ENCODE measurements at places on chromosomes 16 and 17.

DNA sequence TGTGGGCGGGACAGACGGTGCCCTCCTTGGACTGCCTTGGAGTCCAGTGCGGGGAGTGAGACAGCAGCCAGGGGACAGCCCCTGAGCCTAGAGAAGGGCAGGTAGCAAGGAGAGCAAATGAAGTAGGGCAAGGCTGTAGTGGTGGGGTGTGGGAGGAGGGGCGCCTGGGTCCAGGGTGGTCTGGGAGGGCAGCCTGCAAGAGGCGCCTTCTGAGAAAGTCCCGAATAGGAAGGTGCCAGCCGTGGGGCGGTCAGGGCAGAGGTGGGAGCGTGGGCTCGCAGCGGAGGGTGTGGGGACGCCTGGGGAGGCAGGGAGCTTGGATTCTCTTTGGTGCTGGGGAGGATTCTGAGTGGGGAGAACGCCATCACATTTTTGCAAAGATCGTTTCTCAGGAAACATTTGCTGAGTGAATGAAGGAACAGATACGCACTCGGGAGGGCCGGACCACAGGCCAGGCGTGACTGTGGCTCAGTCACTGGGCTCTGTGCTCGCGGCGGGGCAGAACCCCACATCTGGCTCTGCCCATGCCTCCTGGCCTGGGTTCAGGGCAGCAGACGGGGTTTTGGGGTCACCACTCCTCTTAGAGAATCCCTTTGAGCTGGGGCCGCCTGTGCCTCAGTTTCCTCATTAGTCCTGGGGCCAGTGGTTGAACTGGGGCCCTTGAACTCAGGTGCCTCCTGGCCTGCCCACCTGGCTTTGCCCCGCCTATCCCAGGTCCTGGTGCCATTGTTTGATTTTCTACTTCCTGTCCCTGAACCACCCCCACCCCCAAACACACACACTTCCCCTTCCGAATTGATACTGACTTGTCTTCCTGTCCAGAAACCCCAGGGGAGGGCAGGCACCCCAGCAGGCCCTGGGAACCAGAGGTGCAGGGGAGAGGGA, 4.2 kb downstream of the SNN start:
- no peak for DNase-seq

GRCh38 chr17:10071141-10071540, 127.3 kb downstream of the GAS7 start:
- no peak for DNase-seq

GRCh38 chr16:62568926-62569325, 532.7 kb upstream of the CDH8 start:
- DNase-seq, result no peak

- DNase-seq, result no peak
Measured at GRCh38 chr17:41513168-41513547, 5.5 kb downstream of the KRT15 start.

DNA sequence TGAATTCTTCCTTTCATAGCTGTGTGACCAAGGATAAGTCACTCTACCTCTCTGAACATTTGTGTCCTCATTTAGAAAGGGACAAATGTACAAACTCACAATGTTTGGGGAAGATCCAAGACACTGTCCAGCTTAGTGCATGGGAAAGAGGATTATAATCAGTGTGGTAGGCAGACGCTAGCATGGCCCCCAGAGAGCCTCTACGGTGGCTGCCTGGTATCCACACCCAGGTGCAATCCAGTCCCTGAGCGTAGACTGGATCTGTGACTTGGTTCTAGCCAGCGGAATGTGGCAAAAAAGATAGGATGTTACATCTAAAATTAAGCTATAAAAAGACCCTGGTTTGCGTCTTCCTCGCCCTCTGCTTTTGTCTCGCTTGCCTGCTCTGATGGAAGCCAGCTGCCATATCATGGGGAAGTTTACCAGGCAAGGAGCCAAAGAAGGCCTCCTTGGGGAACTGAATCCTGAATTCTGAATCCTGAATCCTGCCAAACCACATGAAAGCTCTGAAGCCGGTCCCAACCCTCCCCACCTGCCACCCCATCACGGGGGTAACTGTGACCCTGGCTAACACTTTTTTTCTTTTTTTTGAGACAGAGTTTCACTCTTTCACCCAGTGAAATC, 51.7 kb downstream of the PLXDC1 start:
- DNase-seq, result no peak

DNA sequence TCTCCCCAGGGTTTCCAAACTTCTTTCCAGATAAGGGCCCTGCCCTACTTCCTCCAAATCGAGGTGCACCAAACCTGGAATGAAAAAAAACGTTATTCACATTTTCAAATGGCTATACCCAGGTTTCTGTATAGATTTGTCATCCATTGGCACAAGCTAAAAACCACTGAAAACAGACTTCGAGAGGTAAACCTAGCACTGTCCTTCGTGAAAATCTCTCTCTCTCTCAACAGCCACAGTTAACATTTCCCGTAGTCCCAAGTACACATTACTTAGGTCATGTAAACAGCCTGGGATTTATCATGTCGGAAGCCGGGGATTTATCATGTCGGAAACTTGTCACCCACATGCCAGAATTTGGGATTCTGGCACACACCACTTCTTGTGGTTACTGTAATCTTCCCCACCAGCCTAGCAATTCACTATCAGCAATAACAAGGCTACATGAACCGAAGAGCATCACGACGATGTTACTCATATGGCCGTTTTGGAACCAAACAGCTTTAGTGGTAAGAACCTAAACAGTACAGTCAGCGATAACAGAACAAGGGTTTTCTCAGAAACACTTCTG, 1.2 kb downstream of the DDX5 start:
- DNase-seq, result no peak

GRCh38 chr16:14384745-14385144, 245.3 kb downstream of the PARN start:
- DNase-seq, result no peak

DNA sequence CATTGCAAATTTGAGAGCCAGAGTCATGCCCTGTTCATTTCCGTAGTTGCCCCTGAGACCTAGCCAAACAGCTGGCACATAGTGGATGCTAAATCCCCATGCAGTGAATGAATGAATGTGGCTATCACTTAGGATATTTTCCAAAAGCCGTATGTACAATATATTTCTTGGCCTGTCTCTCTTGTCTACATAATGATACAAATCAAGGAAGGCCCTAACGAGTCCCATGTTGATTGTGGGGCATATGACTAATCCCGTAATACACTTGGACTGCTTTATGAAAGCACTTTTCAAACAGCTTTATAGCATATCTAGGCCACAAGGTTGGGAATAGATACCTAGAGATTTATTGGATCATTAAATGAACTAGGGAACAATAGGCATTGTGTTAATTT, 478.0 kb downstream of the SLC39A11 start:
- DNase-seq, result no peak

GRCh38 chr17:8255499-8255898, 6.4 kb downstream of the PFAS start:
- DNase-seq, result no peak

DNA sequence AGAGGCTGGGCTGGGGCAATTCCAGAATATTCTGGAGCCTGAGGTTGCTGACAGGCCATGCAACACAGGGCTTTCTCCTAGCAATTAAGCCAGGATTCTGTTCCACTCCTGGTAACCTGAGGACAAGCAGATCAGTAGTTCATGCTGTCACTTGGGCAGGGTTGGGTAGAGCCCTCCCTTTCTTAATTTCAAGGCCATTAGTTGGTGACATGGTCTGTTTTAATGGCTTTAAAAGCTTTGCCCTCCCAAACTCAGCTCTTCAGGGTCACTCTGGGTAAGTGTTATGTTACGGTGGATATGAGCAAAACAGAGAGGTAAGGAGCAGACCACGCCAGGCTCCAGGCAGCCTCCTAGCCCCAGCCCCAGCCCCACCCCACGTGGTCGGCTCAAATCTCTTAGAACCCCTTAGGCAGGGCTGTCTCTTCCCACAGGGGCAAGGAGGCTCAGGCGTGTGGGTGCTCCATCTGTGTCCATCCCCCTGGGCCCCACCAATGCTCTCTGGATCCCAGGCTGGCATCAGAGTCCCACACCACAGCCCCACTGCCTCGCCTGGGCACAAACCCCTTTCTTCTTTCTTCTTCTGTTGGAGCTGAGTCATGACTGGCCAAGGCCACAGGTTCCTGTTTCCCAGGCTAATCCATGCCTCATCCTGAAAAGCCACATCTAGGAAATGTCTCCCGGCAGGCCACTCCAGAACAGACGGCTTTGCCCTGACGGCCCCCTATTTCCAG, 27.5 kb downstream of the CEP295NL start:
- DNase-seq, result no peak

DNA sequence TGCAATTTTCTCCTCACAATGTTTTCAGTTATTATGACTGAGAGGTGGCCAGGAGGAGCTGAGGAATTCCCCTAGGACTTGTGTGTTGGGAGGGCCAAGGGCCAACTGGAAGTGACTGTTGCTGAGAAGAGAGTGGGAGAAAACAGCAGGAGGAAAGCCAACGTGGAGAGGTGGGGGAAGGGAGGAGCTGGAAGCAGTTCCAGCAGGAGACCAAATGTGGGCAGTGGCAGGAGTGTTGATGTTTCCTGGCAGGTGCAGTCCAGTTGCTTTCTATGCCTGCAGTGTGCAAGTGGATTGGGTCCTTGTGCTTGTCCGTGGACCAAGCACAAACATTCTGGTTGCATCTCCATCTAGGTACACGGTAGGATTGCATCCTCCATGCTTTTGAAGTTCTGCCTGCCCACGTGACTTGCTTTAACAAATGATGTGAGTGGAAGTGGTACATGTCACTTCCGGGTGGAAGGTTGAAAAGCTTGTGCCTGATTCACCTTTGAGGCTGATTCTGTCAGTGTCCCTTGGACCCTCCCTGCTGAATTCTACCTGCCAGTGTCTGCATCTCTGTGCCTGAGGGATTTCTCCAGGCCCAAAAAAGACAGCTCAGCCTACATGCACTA, 54.7 kb upstream of the CRHR1 start:
- DNase-seq, result no peak

- no peak for DNase-seq
Measured at GRCh38 chr16:53771655-53772497, 67.9 kb downstream of the FTO start.

GRCh38 chr17:42202159-42202558, 7.9 kb upstream of the GHDC start:
- no peak for DNase-seq
